ENCODE measurements at places on chromosomes 6 and 20.

DNA sequence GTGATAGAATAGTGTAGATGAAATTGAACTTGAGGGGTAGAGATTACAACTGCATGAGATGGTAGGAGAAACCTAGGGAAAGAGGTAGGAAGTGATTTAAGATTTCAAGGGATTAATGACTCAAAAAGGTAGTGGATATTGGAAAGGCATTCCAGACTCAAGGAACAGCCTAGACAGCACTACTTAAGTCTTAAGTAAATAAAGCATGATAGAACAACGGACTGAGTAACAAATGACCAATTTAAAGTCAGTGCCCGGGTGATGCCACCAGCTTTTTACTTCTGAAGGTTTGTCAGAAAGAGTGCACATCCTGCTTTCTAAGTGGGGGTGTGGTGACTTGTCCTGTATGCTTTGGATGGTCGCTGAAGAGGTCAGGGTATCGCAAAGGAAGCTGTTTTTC, 81.8 kb downstream of the PHACTR1 start:
- DNase-seq: no peak

DNA sequence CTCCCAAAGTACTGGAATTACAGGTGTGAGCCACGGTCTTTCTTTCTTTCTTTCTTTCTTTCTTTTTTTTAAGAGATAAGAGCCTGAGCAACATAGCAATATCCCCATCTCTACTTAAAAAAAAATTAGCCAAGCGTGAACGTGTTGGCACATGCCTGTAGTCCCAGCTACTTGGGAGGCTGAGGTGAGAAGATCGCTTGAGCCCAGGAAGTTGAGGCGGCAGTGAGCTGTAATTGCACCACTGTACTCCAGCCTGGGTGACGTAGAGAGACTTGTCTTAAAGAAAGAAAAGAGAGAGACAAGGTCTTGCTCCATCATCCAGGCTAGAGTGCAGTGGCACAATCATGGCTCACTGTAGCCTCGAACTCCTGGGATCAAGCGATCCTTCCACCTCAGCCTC, 162.0 kb upstream of the MLN start:
- DNase-seq: no peak

- no peak for DNase-seq
These were observed 180.6 kb upstream of the CEP162 start for GRCh38 chr6:84408028-84408427.

DNA sequence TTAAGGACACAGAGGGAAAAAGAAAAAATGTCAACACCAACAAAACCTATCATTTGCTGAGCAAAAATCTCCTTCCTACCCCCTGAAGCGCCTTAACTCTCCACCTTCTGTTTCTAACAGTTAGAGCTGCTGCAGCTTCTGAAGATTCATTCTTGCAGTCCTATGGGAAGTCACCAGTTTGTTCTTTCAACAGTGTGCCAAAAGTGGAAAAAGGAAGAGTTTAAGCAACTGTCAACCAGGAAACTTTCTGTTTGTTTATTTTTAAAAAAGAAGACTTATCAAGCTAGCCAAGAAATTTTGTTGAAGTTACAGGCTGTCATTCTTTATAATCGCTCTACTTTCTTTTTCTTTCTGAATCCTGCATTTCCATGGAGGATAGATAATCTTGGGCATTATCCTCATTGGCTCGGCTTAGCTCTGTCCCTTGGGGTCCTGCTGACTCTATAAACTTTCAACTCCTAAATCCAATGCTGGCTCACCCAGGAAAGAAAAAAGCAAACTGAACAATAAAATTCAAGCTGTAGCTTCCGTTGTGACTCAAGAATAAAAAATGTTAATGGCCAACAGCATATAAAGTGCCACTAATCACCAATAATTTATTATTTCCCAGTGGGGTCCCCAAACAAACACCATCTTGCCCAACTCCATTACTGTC, 172.8 kb upstream of the CITED2 start:
- no peak for DNase-seq

DNA sequence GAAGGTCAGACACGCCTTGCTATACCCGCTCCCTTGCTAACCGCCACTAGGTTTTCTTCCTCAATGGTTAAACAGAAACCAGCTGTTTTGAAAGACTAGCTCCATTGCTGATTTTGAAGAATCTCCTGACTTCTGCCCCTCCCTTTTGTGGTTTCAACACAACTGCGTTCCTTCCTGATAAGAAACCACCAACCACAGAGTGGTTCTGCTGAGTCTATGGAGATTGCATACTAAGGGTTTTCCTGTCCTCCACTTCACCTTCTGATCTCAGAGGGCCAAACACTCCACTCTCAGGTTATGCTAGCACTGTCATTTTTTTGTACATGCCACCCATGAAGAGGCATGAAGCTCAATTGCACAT, 207.9 kb downstream of the MYLK4 start:
- no peak for DNase-seq

DNA sequence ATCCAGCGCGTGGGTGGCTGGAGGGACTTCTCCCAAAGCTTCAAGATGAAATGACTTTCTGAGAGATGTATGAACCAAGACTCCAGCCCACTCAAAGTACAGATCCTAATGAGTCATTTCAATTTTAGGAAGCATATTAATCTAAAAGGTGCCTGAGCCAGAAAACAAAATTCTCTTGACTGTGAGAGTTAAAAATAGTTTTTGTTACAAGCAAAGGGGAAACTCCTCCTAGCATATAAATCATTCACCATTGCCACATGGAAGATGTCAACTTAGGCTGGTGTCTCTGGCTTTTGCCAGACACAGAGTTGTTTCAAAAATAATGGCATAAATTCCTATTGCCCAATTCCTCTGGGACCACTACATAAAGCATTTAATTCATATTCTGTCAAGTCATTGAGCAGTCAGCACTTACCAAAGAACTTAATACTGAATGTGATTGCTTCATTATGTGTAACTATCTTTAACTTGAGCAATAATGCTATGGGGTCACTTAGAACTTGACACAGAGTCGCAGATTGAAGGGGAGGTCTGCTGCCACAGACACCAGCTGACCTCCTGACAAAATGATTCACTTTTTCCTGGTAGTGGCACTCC, 280.6 kb downstream of the SLC35F1 start:
- DNase-seq: no peak

GRCh38 chr20:18041462-18041861, 16.3 kb downstream of the OVOL2 start:
- no peak for DNase-seq

GRCh38 chr6:18613319-18613925, 226.3 kb downstream of the RNF144B start:
- DNase-seq: no peak

- DNase-seq: no peak
These were observed 323.0 kb downstream of the ESR1 start for GRCh38 chr6:152130441-152130840.

- DNase-seq: no peak
These were observed 103.4 kb upstream of the CCN2 start for GRCh38 chr6:132054525-132054924.

DNA sequence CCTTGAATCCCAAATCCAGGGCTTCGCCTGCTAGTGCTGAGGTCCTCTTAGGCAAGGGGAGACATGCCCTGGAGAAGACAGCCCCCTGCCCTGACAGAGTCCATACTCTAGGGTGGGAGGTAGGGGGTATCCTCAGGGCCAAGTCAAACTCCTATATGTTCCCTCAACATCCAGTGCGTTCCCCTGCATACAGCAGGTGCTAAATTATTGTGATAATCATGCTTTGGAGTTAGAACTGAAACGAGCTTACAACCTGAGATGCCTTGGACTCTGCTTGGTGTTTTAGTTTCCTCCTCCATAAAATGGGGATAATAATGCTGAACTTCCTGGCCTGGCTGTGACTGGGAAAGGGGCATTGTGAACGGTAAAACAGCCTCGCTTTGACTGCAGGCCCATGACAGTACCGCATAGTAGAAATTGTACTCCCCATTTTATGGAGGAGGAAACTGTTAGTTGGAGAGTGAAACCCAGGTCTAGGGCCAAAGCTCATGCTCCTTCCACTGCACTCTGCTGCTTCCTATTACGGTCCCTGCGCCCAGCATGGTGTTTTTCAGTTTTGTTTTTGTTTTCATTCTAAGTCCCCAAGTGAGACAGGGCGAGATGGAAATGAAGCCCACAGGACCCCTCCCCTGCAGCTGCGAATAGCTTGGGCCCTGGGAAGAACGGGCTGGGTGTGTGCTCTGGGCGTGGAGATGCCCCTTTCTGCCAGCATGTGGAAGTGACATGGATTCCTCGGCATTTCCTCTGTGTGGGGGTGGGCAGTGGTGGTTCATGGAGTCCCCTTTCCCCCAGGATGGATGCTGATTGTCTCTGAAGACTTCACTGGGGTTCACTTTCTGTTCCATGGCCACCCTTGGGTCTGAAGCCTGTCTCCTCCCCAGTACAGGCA, 162.5 kb downstream of the VEGFA start:
- no peak for DNase-seq

DNA sequence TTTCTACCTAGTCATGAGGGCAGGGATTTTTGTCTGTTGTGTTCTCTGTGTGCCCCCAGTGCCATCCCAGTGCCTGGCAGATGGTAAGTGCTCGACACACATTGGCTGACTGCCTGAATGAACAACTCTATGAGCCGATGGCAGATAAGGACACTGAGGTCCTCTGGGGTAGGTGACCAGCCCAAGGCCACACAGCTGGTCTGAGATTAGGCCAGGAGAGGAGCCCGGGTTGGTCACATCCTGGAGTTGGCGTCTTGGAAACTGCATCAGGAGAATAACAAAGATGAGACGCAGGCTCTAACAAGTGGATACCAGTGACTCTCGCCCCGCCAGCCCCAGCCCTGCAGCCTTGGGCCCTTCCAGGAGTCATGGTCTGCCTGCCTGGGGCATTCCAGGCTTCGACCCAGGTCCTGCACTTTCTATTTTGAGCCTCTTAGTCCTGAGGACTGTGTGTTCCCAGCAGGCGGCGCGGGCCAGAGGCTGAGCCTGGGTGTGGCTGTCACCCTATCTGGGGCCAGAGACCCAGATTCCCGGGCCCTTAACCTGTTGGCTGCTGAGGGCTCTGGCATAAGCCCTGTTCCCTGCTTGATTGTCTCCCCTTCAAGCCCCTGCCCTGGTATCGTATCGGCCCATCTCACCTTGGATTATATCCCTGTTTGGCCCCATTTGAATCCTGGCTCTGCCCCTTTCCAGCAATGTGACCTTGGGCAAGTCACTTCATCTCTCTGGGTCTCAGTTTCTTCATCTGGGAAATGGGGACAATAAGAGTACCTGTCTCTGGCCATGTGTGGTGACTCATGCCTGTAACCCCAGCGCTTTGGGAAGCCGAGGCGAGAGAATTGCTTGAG, 88.3 kb downstream of the CEBPB start:
- no peak for DNase-seq

DNA sequence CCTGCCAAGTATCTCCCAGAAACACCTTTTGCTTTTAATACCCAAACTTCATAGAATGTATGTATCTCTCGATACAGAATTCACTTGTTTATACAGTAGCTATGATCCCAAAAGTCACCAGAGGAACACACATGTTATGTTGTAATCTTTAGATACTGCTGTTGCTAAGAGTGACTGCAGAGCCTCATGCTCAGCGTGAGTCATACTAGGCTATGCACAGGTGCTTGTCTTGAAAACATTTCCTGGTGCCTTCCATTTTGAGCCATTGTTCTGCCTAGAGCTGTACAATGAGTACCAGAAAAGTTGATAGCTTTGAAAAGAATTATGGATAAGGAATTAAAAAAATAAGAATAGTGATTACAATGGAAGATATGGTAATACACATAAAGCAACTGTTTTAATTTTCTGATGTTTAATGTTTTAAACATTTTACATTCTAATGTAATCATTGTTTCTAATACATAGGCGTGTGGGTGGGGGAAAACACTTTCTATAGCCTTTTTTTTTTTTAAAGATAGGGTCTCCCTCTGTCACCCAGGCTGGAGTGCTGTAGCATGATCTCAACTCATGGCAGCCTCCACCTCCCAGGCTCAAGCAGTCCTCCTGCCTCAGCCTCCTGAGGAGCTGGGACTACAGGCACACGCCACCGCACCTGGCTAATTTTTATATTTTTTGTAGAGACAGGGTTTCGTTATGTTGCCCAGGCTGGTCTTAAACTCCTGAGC, 79.4 kb downstream of the CD24 start:
- no peak for DNase-seq

DNA sequence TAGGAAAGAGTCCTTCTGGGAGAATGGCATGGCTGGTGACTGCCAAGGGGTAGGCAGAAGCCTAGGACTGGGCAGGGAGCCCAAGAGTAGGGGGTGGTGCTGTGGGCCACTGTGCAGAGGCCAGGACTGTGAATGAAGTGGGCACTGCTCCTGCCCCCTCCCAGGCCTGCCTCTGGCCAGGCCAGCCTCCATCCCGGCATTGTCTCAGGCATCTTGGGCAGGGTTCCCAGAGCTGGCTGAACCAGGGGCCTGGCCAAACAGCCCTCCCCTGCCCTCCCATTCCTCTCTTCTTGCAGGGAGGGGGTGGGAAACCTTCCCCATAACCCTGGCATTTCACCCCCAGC, 81.6 kb downstream of the MRPL14 start:
- DNase-seq: no peak

DNA sequence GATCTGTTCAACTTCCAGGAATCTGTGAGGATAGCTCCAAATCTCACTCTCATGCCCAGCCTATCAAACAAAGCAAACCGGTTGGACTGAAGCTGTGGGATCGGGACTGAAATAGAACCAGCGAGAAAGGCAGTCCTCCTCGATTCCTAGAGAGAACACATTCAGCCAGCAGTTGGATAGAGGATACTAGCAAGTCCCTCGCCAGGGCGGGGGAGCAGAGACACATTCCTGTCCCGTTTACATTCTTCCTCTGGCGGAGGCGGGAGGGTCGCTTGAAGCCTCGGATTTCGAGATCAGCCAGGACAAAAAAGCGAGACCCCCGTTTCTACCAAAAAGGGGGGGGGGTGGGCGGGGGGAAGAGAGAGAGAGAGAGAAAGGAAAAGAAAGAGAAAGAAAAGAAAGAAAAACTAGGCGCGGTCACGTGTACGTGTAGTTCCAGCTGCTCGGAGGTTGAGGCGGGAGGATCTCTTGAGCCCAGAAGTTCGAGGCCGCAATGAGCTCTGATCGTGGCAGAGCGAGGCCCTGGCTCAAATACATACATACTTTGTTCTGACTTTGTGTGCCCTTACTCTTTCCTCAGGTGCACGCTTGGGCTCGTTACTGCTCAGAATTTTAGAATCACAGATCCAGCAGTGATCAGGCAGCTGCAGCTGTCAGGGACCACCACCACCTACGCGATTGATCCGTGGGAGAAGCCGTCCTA, 19.5 kb downstream of the ZNF311 start:
- peak; percentile 90 for DNase-seq

- DNase-seq: no peak
These were observed 162.7 kb downstream of the RALGAPA2 start for GRCh38 chr20:20549704-20550103.

DNA sequence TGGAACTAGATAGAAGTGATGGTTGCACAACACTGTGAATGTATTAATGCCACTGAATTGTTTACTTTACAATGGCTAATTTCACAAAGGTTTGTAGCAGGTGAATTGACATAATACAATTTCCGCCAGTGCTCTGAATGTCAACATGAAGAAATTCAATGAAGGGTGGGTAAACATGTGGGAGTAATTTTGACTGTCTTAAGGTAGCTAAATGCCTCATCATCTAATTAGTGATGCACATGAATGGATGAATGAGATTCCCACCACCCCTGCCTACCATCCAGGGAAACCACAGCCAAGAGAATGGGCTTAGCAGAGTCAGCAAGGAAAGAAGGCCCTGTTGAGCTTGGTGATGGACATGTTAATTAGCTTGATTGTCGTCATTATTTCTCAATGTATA, 275.3 kb downstream of the ALDH8A1 start:
- DNase-seq: no peak
